ENCODE measurements at places on chromosomes 6 and 20. TPM values are rescaled to one million over a fixed set of nuclear protein-coding genes. Genes with fewer than 3 reads are reported as not detected.

DNA sequence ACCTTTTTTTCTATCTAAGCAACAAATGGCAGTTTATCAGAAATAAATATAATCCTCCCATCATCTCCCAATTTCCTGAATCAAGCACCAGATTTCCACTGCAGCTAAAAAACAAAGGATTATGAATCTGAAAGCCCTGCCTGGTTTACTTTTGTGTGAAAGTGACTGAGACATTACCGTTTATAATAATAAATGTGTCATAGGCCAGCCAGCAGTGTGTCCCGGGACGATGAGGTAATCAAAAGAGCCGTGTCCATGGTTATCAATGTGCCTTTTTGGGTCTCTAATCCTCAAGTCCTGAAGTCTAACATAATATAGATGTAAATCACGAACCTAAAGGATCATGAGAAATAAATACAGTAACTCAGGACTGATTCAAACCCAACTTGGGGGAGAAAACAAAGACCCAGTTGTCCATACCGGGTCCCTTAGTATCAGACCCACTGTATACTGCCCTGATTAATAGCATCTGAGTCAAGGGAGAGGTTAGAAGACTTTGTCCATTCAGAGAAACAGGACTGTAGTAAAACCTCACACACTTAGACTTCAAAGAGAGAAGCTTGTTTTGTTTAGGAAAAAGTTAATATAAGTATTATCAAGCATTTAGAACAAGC lies 149.1 kb downstream of the SASH1 start:
- DNase-seq = no peak

- DNase-seq = peak; percentile 77
Measured at GRCh38 chr6:159104163-159104925, 59.6 kb upstream of the TAGAP start.

- no peak for DNase-seq
Measured at GRCh38 chr6:4380881-4381281, 245.5 kb upstream of the ECI2 start.

DNA sequence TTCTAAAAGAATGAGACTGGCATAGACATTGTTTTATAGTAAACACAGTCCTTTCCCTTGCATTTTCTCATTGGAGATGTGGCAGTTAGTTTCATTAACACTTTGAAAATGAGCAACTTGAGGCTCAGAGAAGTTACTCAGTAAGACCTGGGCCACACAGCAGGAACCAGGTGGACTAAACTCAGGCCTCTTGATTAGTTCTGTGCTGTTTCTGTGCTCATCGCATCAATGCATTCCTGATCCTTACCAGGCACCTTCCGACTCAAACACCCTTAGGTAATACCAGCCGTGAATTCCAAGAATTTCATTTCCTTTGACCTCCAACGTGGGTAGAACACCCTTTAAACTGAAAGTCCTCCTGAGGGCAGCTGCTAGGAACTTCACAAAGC lies 362.8 kb downstream of the ESR1 start:
- DNase-seq = no peak

GRCh38 chr6:39416728-39417127 lies 94.2 kb upstream of the KCNK16 start:
- DNase-seq = no peak

DNA sequence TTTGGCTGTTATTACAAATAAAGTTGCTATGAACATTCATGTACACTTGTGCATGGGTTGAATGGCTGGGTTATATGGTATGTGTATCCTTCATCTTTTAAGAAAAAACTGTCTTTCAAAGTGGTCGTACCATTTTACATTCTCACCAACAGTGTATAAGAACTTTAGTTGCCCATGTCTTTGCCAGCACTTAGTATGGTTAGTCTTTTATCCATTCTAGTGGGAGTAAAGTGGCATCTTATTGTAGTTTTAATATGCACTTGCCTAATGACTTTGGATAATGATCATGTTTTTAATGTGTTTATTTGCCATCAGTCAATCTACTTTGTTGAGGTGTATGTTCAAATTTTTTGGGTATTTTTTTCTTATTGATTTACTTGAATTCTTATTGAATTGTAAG lies 32.5 kb upstream of the ECI2 start:
- no peak for DNase-seq

CDSN gene
- total RNA-seq = not detected

LRRN4 gene
- total RNA-seq = not detected

DNA sequence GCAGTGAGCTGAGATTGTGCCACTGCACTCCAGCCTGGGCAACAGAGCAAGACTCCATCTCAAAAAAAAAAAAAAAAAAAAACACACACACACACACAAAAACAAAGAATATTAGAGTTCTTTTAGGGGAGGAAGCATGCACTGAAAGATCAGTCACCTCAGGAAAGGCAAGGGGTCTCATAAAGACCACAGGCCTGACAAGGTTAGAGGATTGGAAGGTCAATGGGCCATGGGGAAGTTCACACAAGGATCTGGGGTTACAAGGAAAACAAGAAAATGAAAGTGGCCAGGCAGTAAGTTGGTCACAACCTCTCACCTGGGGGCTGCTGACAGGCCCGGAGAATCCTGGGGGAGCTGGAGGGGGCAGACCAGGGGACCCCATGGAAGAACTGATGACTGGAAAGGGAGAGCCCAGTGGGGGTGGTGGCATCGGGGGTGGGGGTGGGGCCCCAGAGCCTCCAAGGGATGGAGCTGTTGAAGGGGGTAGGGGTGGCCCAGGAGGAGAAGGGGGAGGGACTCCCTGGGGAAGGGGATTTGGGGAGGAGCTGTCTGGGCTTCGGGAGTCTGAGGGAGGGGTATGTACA lies 1.5 kb downstream of the RXRB start:
- DNase-seq = peak; percentile 18

- DNase-seq = no peak
Measured at GRCh38 chr6:153966001-153966400, 73.0 kb upstream of the OPRM1 start.

KIAA0408 gene
- 6.9 TPM for total RNA-seq

ULBP2 gene
- total RNA-seq = not detected

PLA2G7 gene
- total RNA-seq = 12.7 TPM

GRCh38 chr6:70819646-70820045 lies 137.2 kb downstream of the B3GAT2 start:
- DNase-seq = no peak

DNA sequence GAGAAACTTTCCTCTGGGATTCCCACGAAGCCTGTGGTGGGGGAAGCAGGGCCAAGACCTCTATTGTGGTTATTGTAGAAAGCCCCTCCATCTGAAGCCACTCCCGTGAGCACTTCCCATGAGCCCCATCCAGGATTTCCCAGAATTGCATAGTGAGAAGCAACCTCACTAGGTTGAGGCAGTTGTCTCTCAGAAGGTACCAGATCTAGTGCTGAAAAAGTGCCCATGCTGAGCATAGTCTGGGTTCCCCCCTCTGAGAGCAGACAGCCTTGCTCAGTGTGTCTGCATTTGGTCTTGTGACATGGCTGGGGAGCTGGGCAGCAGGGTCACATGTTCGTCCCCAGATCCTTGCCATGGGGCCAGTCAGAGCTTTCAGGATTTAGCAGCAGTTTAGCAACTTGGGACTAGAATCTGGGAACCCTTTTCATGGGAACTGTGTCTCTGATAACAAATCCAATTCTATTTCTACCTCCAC lies 38.6 kb downstream of the SLC9A8 start:
- DNase-seq = no peak

- DNase-seq = no peak
Measured at GRCh38 chr20:22626496-22626895, 42.1 kb upstream of the FOXA2 start.

UST gene
- total RNA-seq = 7.6 TPM

GRCh38 chr20:23203951-23204730 lies 118.0 kb upstream of the CD93 start:
- no peak for DNase-seq
